Urothelium cell line (cell line): ENCODE measurements at places on chromosomes 7 and 10.

- no peak for DNase-seq
Observed at GRCh38 chr10:33476757-33477273, 142.3 kb upstream of the NRP1 start.

DNA sequence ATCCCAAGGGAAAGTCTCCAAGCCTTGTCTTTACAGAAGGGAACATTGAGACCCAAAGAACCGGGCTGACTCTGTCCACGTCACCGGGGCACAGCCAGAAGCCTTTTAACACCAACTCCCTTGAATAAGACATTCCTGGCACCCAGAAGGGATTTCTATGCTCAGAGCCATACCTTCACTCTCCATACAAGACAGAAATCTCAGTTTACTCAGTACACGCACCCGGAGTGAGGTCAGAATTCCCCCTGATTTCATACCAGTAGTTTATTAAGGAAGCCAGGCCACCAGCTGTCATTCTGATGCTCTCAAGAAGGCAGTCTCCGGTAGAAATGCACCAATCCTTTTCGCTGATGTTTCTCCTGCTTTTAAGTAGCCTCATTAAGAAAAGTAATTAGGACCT, 134.2 kb upstream of the KCNMA1 start:
- no peak for DNase-seq

DNA sequence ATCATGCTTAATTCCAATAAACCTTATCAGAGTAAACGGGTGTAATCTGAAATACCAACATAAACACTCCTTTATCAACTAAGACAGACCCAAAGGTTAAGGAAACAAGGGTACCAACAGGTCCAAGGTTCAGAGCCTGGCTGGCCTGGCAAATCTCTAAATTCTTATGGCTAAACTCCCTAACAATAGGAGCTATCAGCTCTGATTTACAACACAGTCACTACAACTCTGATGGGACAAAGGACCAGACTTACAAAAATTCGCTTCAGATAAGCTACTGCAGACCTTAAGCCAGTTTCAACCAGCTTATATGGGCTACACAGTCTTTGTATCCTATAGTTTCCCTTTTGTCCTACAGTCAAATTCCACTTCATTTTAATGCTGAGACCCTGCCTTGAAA, 381.9 kb downstream of the ZWINT start:
- no peak for DNase-seq

- no peak for DNase-seq
Observed at GRCh38 chr10:73368238-73368637, 9.6 kb upstream of the CFAP70 start.

GRCh38 chr10:122665329-122665860, 34.3 kb downstream of the C10orf120 start:
- no peak for DNase-seq

- no peak for DNase-seq
Observed at GRCh38 chr10:100653238-100653956, 92.0 kb upstream of the PAX2 start.

GRCh38 chr7:45689011-45689796, 115.0 kb downstream of the ADCY1 start:
- DNase-seq: peak; percentile 81

GRCh38 chr7:29877196-29877595, 70.9 kb downstream of the WIPF3 start:
- DNase-seq: no peak

- no peak for DNase-seq
Observed at GRCh38 chr10:13136651-13137050, 24.7 kb upstream of the MCM10 start.

- no peak for DNase-seq
Observed at GRCh38 chr7:154252046-154252445, 199.8 kb downstream of the DPP6 start.

DNA sequence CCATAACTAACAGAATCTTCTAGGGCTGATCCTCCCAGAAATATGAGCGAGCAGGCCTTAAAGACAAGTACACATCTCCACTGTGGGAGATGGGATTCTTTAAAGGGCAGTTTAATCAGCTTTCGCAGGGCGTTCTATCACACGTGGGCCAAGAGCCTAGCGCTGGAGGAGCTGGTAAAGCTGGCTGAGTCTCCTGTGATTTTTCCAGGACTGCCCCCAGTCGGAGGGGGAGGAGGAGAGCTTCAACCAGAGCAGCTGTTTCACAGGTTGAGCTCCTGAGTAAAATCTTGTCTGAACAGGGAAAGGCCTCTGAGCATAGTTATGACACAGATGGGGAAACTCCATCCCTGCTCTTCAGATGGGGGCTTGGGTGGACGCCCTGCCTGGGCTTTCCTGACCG, 87.0 kb downstream of the ZNF365 start:
- DNase-seq: no peak

GRCh38 chr7:94104301-94104700, 100.1 kb upstream of the BET1 start:
- DNase-seq: no peak

GRCh38 chr7:22351878-22352277, 5.1 kb downstream of the RAPGEF5 start:
- DNase-seq: no peak

DNA sequence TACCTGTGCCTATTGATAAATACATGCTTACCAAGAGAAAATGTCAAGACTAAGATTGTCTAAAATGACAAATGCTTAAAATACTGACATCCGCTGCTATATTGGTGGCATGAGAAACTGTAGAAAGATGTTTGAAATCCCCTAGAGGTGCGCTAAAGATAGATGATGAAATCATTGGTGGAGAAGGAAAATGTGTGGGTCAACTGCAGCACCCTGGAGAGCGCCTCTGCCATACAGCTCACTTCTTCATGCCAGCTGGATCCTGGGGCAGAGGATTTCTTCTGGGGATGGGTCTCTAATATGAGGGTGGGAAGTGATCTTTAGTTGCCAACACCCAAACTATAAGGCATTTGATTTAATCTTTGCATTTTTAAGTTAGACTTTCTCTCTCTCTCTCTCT, 680.4 kb upstream of the POM121L12 start:
- DNase-seq: peak; percentile 57

DNA sequence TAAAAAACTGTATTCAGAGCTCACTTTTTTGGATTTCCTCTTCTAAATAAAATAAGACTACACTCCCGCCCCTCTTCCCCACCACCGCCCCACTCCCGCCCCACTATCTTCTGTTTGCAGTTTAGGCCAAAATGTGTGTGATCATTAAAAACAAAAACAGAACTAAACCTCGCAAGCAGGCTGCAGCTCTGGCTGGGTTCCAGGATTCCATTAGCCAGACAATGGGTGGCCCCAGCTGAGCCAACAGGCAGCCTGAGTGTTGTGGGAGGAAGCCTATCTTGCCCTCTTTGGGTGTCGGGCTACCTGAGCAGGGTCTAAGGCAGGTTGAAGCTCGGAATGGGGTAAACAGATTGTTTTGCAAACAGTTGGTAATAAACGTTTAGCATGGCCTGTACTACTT, 41.7 kb downstream of the ARL4A start:
- DNase-seq: peak; percentile 67

DNA sequence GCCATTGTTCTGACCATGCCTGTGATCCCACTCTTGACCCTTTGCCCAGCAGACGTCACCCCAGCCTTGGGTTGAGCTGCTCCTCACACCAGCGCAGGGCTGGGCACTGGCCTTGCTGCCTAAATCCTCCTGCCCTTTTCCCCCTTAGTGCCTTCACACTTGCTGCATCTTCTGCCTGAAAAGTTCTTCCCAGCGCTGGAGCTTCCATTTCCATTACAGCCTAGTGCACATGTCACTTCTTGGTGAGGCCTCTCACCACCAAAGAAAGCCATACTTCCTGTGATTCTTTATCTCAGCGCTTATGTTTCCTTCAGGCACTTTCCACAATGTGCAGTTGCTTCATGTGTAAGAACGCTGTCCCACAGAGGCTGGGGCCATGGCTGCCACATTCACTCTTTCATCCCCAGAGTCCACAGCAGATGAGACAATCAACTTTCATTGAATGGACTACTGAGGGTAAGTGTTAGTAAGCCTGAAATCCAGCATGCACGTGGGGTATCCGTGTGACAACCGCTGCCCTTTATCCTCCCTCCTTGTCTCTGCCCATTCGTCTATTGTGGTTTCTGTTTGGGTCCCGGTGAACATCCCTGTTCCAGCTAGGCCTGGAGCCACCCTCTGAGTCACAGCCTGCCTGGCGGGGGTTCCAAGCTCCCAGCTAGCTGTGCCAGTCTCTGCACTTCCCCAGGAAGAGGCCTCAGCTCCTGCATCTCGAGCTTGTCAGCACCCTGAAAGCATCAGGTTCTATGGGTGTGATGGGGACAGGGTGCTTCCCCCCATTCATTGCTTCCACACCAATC, 37.3 kb downstream of the ADRA2A start:
- DNase-seq: peak; percentile 48

- no peak for DNase-seq
Observed at GRCh38 chr10:83373671-83374070, 765.6 kb upstream of the GHITM start.

DNA sequence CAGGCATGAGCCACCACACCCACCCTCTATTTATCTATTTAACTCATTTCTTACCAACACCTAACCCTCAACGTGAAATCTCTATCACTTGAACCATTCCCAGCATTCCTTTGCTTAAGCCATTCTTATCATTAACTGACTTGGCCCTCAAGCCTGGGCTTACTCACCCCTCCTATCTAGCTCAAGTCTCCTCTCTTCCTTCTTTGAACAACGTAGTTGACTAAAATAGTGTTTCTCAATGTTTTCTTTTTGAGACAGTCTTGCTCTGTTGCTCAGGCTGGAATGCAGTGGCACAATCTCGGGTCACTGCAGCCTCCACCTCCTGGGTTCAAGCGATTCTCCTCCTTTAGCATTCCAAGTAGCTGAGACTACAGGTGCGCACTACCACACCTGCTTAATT, 7.0 kb downstream of the ANXA7 start:
- DNase-seq: no peak

DNA sequence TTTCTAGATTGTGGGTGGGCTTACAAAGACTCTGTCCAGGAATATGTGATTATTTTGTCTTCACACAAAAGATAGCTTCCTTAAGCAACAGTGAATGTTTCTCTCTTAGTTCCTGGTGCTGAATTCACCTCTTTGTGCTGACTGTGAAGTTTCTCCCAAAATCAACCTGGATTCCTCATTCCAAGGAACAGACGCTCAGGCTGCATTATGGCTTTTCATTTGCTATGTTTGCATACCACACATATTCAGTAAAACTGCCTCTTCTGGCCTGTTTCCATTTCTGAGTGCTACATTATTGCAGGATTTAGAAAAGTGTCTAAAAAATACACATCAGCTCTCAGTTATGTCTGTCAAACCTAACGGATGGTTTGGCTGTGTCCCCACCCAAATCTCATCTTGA, 21.5 kb downstream of the MACROH2A2 start:
- no peak for DNase-seq

DNA sequence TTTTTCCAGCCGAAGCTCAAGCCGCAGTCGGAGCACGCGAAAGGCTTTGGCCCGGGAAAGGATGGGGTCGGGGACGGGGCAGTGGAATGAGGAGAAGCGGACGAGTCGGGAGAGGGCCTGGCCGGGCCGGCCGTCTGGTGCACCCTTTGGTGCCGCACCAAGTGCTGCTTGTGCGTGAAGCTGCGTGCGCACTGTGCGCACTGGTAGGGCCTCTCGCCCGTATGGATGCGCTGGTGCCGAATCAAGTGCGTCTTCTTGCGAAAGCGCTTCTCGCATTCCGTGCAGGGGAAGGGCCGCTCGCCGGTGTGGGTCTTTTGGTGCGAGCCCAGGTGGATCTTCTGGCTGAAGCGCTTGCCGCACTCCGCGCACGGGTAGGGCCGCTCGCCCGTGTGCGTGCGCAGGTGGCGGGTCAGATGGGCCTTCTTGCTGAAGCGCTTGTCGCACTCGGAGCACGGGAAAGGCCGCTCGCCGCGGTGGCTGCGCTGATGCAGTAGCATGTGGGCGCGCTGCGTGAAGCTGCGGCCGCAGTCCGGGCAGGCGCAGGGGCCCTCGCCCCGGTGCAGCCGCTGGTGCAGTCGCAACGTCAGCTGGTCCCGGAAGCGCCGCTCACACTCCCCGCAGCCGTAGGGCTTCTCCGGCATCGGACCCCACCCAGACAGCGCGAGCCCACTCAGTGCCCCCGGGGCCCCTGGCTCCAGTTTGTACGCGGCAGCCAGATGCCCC, 7.8 kb downstream of the ZNF467 start:
- DNase-seq: no peak

- DNase-seq: peak; percentile 62
Observed at GRCh38 chr10:70615784-70616522, 13.4 kb upstream of the PRF1 start.

DNA sequence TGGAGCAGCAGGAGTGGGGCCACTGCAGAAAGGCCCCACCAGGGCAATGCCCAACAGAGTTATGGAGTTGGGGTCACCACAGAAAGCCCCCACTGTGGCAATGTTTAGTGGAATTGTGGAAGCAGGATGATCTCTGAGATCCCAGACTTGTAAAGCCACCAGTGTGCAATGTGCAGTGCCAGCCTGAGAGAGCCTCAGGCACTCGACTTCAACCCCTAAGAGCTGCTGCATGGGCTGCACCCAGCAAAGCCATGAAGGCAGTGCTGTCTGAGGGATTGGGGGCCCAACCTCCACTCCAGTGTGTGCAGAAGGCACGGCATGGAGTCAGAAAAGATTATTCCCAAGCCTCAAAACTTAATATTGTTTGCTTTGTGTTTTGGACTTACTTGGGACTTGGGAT, 20.4 kb downstream of the SAMD9 start:
- DNase-seq: no peak

DNA sequence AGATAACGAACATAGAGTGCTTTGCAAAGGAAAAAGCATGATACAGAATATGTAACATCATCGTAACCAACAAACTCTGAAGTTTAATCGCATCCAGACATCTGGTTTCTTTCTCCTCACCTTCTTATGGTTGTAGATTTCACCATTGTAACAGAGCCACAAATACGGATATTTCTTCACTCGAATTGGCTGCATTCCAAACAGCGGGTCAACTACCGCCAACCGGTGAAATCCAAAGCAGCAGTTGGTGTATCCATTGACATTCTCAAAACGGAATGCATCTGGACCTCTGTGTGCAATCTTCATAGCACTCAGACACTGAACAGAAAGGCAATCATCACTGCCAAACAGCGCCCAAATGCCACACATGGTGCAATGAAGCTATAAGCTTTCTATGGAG, 3.4 kb downstream of the ASNS start:
- DNase-seq: no peak

- no peak for DNase-seq
Observed at GRCh38 chr7:21538936-21539495, 3.8 kb upstream of the DNAH11 start.

GRCh38 chr10:126179637-126180036, 208.6 kb downstream of the ADAM12 start:
- DNase-seq: no peak

GRCh38 chr10:30581779-30582380, 47.7 kb downstream of the LYZL2 start:
- DNase-seq: peak; percentile 67

DNA sequence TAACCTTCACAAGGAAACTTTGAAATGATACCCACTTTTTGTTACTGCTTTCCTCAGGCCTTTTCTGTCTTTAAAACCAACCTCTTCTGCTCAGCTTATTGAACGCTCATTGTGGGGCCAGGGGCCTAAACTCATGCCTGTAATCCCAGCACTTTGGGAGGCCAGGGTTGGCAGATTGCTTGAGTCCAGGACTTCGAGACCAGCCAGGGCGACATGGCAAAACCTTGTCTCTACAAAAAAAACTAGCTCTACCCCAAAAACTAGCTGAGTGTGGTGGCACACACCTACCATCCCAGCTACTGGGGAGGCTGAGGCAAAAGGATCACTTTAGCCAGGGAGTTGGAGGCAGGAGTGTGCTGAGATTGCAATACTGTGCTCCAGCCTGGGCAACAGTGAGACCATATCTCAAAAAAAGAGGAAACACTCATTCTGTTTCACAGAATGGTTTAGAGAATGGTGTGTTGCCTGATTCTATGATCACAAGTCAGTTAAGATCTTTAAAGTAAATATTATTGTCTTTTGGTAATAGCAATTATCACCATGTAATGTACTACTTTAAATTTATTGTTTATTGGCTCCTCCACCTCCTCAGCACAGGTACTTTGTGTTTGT, 51.1 kb downstream of the KCTD7 start:
- DNase-seq: no peak
